Uterine smooth muscle cell (primary cell): ENCODE measurements at places on chromosomes 3 and 15. TPM values are rescaled to one million over a fixed set of nuclear protein-coding genes. Genes with fewer than 3 reads are reported as not detected.

The PPP4R2 gene
- 68.6 and 75.5 TPM in 2 replicates for total RNA-seq

The MEX3B gene
- 2.2 and 6.4 TPM in 2 replicates for total RNA-seq

The AADAC gene
- total RNA-seq, result 0.12 TPM in 1 of 2 replicates, not detected in the other

The LMCD1 gene
- 13.4 and 35.6 TPM in 2 replicates for total RNA-seq

The GXYLT2 gene
- 6.1 and 16.1 TPM in 2 replicates for total RNA-seq

The SAXO2 gene
- total RNA-seq, result 0.22 and 0.37 TPM in 2 replicates
